ENCODE measurements at places on chromosomes 7 and 10.

GRCh38 chr10:119026301-119027110, 3.0 kb upstream of the NANOS1 start:
- DNase-seq: no peak

GRCh38 chr10:118563373-118563890, 32.0 kb downstream of the PRLHR start:
- DNase-seq: no peak

DNA sequence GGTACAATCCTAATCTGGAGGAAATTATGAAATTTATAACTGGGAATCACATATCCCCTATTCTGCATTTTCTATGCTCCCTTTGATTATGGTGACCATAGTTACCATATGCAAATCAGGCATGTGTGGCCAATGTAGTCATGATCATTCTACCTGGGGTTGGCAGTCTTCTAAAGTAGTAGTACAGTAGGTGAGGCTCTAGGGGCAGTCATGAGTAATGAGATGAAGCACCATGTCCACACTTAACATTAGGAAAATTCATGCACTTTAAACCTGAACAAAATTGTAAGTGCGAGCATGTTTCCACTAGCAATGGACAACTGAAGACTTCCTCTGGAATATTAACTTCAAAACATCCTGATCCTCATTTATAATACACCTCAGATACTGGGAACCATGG, 545.9 kb downstream of the SUGCT start:
- DNase-seq: no peak

GRCh38 chr10:3592424-3592823, 192.6 kb downstream of the KLF6 start:
- no peak for DNase-seq

DNA sequence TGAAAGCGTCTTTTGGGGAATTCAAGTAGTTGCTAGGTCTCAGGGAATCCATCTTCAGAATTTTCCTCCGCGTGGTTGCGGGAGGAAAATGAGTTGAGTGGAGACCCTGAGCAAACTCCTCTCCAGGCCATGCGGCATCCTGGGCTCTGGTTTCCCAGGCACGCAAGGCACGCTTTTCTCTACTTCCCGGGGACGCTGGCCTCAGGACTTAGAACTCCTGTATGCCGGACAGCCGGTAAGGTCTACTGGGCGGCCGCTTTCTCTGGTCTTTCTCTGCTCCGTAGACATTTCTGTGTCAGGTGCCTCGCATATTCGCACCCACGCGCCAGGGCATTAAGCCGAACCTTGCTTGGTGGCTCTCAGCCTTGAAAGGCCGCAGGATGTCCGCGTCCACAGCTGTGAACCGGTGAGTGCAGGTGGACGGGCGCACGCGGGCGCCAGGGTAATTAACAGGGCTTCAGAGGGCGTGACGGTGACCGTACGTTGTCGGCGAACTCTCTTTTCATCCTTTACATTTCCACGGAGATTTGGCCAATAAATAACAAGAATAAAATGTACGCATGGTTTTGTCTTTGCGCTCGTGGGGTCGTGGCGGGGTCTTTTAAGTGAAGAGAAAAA, 992 bp upstream of the RBM20 start:
- DNase-seq: peak; percentile 75

- DNase-seq: no peak
These were observed 128.7 kb downstream of the AKR1D1 start for GRCh38 chr7:138204982-138205298.

GRCh38 chr7:157499121-157499834, 162.5 kb downstream of the DNAJB6 start:
- no peak for DNase-seq

DNA sequence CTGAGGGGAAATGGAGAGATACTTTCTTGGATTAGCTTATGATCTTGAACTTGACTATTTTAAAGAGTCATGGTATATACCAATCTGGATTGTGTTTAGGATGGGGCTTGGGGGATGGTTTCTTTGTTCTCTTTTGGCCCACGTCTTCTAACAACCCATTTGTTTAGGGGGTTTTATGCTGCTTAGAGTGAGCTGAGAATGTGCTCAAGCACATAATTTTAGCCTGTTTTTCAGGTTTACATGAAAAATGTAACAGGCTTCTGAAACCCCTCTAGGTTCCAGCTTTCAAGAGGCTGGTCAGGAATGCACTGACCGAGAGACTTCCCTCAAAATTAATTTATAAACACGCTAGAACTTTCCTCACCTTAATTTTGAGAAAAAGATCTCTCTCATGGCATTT, 94.3 kb downstream of the AUTS2 start:
- DNase-seq: no peak

DNA sequence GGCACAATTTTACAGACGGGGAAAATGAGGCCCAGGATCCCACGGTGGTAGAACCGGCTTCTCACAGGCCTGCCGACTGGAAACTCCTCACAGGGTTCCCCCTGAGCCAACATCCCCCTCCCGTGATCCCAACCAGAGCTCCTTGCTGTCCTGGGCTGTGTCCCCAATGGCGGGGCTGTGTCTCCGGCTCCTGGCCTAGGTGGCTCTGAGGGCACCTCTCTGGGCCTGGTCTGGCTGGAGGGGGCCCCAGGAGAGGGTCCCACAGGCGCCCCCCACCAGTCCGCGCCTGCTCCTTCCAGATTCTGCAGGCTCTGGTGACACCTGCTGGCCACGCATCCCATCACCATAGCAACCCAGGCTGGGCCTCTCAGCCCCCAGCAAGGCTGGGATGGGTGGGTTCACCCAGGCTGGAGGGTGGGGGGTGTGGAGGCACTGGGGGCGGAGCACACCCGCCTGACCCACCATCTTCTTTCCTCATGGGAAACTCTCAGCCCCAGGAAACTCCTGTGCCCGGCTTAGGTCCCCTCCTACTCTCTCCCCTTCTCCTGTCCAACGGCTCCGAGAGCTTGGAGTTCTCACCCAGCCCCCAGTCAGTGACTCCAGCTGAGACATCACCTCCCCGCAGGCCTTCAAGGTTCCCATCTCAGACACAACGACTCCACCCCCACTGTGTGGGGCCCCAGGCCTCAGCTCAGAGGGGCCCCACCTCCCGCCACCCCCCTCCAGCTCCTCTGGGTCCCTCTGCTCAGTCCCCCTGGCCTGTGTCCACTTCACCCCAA, 27.1 kb upstream of the TNRC18 start:
- DNase-seq: peak; percentile 90

DNA sequence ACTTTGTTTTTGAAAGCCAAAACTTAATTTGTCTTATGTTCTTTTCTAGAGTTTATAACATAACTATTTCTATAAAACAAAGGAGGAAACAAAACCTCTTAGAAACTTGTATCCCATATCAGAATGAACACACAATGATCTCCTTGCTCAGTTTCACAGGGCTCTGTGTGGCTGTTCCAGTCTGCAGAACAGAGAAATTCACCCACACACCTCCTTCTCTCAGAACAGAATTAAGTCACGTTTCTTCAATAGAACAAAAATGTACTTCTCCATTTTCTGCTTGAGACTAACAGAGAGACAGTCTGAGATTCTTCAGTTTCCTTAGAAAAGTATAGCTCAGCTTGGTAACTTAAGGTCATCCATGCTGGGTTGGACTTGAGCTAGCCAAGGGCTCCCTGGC, 15.8 kb upstream of the DOCK1 start:
- no peak for DNase-seq

- no peak for DNase-seq
These were observed 56.7 kb downstream of the CAMK2B start for GRCh38 chr7:44268671-44269070.

- no peak for DNase-seq
These were observed 107.0 kb upstream of the KIF5B start for GRCh38 chr10:32163071-32163761.

GRCh38 chr10:2905851-2906250, 161.5 kb upstream of the PFKP start:
- no peak for DNase-seq

GRCh38 chr10:74891053-74891452, 64.7 kb downstream of the KAT6B start:
- DNase-seq: no peak

DNA sequence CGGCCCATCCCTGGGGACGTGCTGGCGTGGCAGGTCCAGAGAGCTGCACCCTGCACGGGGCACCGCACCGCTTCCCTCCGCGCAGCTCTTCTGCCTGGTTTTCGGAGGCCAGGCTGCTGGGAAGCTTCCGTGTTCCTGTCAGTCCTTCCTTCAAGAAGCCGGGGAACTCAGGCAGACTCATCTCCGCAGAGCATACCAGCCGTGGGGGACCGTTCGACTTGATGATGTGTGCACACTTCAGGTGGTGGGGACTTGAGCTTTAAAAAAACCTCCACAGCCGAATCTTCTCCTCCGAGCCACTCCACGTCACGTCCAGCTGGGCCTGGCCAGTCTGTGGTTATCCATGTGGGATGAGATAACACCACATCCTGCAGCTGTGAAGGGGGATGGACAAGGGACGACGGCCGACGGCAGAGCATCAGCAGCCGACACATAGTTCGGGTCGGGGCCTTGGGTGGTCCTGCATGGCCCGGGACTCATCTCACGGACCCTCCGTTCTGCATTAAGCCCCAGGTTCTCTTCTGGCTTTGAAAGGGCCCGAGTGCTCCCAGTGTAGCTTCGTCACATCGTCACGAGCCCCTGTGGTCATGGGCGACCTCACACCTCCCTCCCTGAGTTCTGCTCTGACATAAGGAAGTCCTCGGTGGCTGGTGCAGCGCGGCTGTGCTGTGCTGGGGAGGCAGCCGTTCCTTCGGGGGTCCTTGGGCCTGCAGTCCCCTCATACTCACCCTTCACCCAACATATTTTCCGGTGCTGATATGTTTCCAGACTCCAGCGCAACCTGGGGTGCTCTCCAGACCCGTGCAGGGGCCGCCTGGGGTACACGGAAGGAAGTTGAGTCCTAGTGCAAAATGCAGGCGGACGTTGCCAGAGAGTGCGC, 4.5 kb upstream of the BHLHA15 start:
- no peak for DNase-seq

GRCh38 chr10:101777619-101778145, 1.8 kb upstream of the FGF8 start:
- no peak for DNase-seq

DNA sequence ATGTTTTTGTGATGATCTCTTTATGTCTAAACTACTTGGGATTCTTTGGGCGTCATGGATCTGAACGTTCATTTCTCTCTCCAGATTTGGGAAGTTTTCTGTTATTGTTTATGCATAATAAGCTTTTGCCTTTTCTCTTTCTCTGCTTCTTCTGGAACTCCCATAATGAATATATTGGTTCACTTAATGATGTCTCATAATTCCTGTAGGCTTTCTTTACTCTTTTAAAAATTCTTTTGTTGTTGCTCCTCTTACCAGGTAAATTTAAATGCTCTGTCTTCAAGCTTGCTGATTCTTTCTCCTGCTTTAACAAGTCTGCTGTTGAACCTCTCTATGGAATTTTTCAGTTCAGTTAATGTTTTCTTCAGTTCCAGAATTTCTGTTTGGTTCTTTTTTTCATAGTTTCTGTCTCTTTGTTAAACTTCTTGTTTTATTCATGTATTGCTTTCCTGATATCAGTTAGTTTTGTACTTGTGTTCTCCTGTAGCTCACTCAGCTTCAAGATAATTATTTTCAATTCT, 317.5 kb downstream of the PLXDC2 start:
- DNase-seq: no peak

GRCh38 chr7:88307823-88308222, 1.1 kb upstream of the STEAP4 start:
- DNase-seq: no peak

GRCh38 chr10:84214612-84215235, 10.6 kb downstream of the LRIT2 start:
- peak; percentile 19 for DNase-seq

DNA sequence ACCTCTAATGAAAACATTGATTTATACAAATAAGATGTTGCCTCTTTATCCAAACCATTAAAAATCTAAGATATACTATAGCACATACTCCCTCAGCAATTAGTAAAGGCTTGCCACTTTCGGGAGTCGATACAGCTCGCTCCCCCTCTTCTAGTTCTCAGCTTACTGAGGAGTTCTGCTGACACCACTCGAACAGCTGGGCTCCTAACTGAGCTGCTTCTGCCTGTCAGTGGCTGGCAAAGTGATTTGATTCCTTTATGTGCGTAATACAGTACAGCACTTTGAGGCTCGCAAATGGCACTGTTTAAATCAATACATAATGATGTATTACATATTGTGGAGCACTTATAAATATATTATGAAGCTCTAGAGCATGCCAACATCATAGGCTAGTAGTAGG, 241.8 kb downstream of the CREB5 start:
- peak; percentile 67 for DNase-seq

DNA sequence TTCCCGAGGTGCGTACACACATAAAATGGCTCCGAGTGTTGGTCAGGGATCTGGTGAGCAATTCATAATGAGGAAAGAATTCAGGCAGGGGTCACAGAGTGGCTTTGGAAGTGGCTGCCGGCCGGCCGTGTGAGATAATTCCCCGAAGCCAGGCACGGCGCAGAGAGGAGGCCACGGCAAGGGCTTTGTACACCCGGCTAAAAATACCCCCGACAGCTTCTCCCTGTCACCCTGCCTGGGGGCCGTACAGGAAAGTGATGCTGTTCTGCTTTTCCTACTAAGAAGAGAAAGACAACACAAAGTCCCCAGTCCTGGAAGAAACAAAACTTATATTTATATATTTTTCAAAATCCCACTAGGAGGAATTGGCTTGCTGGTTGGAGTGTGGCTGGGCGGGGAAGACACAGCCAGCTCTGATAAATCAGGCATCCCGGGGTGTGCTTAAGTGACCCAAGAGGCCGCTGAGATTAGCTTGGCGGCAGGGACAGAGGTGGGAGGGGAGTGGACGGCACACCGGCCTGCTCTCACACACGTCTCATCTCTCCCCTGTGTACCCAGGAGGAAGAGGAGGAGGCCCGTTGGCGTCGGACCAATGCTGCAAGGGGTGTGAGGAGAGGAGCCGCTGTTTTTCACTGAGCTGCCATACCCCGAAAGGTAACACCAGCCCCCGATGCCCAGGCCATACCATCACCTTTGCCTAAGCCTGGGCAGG, 70.5 kb downstream of the ZMIZ1 start:
- peak; percentile 78 for DNase-seq

DNA sequence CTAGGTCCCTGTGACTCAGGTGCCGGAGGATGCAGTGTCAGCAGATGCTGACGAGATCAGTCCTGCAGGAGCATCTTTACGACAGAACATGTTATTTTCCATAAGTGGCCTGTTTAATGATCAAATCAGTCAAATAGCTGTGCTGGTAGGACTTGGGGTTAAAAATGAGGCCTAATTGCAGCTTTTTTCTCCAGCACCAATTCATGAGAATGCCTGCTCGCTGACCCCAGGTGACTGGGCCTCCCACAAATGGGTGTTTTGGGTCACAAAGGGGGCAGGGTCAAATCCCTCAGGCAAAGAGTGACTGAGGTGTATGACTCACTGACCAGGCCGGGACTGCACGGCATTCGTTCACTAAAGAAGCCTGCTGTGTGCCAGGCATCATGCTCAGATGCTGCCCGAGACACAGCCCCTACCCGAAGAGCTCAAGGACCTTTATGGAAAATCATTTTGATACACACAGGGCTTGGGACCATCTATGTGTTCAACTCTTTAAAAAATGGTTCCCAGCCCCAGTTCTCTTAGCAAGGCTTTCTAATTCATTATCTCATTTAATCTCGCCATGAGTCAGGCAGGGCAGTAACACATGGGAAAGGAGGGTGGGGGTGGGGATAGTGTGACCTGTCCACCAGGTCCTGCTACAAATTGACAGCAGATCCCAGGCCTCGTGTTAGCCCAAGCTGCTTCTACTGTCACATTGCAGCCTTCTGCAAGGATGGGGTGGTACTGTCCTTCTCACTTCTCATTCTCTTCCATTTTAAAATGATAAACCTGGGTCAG, 21.1 kb downstream of the ZNF775 start:
- DNase-seq: no peak

- DNase-seq: no peak
These were observed 172.4 kb upstream of the AGR3 start for GRCh38 chr7:17054206-17054605.

- DNase-seq: peak; percentile 98
These were observed at the start of gene CHCHD2 for GRCh38 chr7:56106108-56107073. CHCHD2 (minus strand) TSS chr7:56106476; CDS start chr7:56106413, 63 bp downstream.

- DNase-seq: no peak
These were observed 117.6 kb upstream of the LRGUK start for GRCh38 chr7:134009314-134010110.
